Natural killer cell (primary cell): ENCODE measurements at places on chromosomes 2 and 18.

DNA sequence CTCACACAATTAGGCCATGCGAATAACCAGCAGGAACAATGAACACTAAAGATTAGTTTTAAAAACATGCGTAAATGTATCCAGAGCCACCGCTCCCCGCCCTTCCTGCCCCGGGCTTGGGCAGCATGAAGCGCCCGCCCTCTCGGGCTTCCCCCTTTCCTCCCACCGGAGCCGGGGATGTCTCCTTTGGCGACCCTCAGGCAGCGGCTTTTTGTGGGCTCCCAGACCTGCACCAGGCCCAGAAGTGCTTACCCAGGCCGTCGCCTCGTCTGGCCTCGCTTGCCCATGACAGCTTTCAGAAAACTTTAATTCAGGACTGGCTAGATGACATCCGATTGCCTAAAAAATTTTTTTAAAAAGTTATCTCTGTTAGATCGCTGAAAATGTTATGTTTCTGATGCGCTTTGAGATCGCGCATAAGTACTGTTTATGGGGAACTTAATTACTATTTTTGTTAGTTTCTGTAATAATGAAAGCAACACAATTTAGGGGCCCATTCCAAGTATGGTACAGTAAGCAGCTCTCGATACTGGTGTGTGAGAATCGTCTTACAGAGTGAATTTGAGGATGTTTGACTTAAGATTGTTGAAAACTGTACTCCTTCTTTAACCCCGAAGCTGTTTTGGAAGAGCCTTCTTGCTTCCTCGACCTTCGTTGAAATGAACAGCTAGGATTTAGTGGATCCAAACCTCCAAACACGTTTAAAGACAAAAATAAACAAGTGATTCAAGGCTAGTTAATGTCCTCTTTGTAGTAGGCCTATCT is 1.1 kb downstream of the MAP3K20 start:
- DNase-seq: no peak

- peak; percentile 88 for DNase-seq
These were observed 20.7 kb upstream of the DNAH6 start for GRCh38 chr2:84495539-84496146.

GRCh38 chr2:48459921-48460320 is 70.0 kb upstream of the STON1 start:
- DNase-seq: no peak

- no peak for DNase-seq
These were observed 896 bp upstream of the ASXL3 start for GRCh38 chr18:33576999-33577646.

DNA sequence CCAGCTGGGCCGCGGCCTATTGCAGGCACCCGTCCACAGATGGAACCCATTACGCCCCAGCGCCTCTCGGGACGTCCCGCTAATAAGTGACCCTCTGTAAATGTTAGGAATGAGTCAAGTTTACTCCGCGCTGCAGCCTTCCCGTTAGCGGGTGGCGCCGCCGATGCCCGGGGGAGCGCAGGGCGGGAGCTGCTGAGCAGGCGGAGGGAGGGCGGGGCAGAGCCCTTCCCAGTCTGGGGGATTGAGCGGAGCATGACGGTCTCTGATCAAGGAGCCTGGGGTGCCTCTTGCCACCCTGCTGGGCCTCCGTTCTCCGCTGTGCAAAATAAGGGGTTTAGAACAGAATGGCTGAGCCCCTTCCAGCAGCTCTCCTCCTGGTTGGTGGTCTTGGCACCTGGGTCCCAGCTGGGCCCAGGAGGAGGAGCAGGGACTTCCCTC is 10.5 kb downstream of the CROCC2 start:
- no peak for DNase-seq

DNA sequence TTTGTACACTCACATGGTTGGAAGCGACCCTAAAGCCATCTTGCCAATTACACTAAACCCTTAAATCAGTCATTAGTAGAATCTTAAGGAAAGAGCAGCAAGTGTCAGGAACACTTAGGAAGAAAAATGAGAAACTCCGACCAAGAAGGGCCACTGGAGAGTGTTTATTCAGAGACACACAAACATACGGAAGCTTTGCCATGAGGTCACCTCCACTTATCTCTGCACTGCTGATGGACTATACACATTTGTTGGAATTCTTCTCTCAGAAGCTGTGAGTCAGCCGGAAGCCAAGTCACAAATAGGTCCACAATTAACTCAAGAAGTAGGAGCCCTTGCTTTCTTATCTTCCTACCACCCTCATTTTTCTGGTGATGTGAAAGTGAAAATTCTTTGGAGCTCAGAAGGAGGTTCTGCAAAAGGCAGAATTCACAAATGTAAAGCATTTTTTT is 21.6 kb downstream of the BMP10 start:
- no peak for DNase-seq

DNA sequence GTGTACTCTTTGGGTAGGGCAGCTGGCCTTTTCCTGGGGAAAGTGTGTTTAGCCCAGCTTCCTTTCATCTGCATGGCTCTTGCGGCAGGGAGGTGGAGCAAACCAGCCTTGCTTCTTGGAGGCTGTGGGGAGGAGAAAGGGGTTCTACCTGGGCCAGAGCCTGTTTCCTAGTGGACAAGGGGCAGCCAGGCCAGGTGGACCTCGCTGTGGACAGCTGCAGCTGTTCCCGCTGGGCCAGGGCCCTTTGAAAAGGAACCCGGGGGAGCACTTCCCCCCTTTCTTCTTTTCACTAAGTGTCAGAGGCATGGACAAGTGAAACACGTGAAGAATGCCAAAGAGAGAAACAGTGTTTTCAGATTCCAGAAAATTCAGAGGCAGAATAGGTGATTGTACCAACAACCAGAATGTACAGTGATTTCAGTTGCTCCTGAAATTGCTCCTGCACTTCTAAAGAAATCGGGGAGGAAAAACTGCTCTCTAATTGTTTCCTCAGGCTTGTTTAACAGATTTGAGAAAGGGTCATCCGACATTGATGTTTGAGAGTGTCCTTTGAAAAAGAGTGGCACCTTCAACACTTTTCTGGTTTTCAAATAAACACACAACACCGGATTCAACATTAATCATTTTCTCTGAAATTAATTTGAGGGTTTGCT is 3.9 kb downstream of the GLI2 start:
- DNase-seq: no peak

DNA sequence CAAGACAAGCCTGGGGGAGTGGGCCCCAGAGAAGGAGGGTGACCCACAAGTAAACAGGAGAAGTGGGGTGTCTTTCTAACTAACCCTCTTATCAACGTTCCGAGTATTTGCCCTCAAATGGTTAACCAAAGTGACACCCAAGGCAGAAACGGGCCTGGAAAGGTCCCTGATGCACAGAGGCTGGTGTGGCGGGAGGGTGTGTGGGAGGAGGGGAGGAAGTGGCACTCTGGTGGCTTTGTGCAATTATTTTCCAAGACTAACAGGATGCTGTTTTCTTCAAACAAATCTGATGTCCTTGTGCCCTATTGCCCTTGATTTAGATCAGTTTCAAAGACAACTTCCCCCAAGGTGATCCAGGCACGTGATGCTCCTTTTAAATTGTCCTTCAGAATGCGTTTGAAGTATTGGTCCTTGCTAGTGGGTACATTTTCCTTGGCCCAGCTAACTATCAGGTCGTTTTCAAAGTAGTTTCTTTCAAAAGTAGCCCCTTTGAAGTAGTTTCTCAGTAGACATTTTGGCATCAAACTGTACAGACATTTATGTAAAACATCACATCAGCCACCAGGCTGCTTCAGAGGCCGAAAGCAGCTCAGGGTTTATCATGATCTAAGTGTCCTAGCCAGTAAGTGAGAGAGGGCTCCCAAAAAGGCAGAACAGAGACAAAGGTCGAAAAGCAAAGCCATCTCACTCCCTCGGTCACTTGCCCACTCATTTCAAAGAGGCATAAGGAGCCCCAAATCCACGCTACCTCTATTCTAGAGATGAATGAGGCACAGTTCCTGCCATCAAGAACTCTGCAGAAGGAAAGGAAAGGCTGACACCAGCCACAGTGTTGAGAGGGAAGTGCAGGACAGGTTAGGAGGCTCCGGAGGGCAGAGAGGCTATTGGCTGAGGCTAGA is 371.1 kb upstream of the ID2 start:
- no peak for DNase-seq

- DNase-seq: no peak
These were observed 6.9 kb downstream of the MBD5 start for GRCh38 chr2:148027822-148028221.

DNA sequence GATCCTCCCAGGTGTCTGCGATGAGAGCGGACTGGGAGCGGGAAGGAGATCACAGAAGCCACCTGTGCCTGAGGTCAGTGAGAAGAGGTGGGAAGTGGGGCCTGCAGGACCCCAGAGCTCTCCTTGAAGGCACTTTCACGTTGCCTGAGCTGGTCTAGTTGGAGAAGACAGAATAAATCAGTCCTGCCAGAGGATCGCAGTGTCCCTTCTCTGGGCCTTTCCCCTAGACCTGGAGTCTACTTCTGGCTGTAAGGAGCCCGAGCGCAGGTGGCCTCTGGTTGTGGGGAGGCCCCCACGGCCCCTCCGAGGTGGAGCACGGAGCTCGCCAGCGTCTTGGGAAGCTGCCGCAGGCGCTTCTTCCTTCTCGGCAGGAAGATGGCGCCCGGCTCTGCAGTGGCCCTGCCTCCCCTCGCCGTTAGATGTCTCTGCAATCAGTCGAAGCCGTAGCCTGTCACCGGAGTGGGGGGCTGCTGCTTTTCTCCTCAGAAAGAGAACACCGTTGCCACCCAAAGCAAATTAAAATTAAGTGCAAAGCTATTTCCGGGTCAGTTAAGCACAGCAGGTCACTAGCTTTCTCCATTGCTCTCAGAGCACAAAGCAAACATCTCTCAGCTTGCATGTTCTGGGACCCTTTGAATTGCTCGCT is 212.0 kb upstream of the MYT1L start:
- no peak for DNase-seq

DNA sequence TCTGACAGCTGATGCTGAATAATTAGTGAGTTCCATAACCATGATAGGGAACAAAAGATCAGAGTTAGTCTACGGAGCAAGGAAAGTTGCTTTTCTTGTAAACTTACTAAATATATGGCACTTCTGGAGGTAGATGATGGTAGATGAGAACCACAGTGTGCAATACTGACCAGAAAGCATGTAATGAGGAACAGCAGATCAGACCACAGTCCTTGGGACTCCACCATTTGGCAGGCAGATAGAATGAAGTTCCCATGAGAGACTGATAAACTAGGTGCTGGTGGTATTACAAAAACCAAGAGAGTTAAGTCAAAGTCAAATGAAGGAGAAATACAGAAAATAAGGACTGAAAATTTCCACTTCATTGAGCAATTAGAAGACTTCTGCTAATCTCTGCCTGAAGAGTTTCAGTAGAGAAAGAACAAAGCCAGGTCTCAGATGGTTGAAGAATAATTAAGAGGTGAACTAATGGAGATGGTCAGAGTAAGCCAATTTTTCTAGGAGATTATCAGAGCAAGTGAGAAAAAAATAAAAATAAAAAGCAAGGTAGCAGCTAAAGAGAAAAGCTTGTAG is 10.4 kb downstream of the CERKL start:
- no peak for DNase-seq

DNA sequence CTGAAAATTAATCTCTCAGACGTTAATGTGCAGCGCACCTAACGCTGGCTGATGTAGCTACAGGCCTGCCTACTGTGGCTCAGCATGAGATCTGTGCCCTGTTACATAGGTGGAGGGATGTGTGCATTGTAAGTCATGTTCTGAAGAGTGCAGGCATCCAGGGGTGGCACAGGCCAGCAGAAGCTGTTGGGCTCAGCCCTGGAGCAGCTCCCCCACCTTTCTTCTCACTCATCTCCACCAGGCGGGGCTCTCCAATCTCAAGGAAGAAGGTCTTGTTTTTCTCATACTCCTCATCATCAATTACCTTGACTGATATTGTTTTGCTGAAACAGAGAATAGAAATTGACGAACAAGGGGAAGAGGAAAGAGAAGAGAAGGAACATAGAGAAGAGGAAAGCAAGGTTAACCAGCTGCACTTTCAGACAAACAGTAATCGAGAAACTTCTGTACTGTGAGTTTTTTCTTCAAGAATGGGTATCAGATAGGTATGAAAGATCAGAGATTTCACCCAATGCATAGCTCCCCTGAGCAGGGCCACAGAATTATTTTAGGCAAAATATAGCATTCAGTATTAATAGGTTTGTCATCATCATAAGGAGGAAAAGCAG is 273.6 kb downstream of the SLC8A1 start:
- no peak for DNase-seq

- no peak for DNase-seq
These were observed 48.5 kb downstream of the CCDC138 start for GRCh38 chr2:108835040-108835439.

DNA sequence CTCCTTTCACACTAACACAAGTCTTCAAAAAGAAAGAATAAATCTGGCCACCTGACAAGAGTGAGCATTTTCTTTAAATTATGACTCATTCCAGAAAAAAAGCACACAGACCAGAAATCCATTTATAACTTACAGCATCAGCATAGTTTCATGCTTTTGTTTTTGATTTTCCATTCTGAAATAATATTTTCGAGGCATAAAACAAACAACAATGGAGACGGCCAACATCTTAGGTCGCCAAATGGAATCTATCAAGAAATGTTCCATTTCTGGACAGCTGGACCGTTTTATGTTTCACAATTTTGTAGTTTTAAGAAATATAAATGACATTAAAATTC is 165.4 kb upstream of the ZFP36L2 start:
- DNase-seq: no peak

- DNase-seq: no peak
These were observed 59.1 kb upstream of the RTN4 start for GRCh38 chr2:55109219-55109891.

DNA sequence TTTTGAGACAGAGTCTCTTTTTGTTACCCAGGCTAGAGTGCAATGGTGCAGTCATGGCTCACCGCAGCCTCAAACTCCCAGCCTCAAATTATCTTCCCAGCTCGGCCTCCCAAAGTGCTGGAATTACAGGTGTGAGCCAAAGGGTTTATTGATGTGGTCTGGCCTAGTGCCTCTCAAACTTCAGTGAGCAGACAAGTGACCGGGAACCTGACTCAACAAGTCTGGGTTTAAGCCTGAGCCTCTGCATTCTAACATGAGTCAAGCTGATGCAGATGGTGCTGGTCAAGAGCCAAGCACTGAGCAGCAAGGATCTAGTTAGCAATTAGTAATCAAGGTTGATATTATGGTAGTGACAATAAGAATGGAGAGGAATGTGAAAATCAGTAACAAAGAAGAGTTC is 21.3 kb downstream of the CDK15 start:
- no peak for DNase-seq
